ENCODE measurements at places on chromosomes 3 and 15.

GRCh38 chr3:181709537-181710279, 2.0 kb upstream of the SOX2 start:
- DNase-seq: peak; percentile 65

DNA sequence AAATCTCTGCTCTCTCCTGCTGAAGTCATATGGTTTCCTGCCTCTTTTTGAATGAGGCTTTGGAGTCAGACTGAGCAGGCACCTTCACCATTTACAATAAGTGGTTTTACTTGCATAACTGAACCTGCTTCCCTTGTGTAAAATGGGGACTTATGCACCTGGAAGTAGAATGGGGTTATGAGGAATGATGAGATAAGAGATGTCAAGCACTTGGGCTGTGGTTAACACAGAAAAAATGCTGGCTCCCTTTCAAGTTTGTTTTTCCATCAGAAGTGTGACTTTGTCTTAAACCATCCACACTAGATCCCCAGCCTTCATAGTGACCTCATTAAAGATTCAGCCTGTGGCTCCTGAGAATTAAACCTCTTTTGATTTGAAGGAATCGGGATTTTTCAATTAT, 5.2 kb downstream of the EXOSC7 start:
- DNase-seq: no peak

DNA sequence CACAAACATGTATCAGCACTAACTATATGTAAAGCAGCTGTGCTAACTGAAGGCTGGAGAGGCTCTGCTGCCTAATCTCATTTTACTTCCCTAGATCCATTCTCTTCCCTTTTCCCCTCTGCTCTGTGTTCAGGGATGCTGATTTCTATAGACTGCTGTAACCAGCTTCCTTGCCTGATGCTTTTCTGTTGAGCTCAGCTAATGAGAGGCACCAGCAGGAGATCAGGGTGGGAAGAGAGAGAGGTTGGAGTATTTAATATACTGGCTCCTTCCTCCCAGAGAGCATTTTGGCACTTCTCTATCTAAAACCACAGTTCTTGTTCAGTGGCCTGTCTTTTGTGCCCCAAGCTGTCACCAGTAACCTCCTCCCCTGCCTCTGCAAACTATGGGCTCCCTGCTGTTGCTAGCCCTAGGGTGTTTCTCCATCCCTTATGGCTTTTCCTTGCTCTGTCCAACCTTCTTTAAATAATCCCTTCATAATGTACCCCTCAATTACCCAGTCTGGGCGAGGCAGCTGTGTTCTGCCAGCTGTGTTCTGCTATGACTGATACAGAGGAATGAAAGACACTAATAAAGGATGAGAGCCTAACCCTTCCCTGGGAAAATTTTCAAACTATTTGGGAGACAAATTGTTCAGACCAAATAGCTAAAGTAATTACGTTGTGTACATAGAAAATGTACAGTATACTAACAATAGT, 69.5 kb downstream of the CADPS start:
- DNase-seq: no peak

DNA sequence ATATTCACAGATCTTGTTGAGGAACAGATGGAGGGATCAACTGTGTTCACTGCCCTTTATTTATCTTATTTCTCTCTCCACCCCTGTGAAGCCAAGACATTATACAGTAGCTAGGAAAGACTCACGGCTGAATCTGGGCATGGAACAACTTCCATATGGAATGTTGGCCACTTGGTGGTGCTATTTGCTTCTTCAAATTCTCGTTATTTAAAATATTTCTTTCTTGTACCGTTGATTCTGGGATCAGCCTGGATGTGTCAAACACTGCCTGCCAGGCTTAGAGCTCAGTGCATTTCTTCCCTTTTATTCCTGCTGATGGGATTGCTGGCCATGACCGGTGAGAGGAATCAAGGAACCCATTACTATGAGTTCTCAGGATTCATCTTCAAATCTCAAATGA, 17.5 kb upstream of the GASK1A start:
- DNase-seq: no peak

GRCh38 chr3:60579734-60580133, 671.5 kb downstream of the FHIT start:
- DNase-seq: no peak

- no peak for DNase-seq
Measured at GRCh38 chr3:4741404-4742307, 237.6 kb upstream of the BHLHE40 start.

GRCh38 chr3:12831301-12831866, 10.0 kb downstream of the RPL32 start:
- no peak for DNase-seq

DNA sequence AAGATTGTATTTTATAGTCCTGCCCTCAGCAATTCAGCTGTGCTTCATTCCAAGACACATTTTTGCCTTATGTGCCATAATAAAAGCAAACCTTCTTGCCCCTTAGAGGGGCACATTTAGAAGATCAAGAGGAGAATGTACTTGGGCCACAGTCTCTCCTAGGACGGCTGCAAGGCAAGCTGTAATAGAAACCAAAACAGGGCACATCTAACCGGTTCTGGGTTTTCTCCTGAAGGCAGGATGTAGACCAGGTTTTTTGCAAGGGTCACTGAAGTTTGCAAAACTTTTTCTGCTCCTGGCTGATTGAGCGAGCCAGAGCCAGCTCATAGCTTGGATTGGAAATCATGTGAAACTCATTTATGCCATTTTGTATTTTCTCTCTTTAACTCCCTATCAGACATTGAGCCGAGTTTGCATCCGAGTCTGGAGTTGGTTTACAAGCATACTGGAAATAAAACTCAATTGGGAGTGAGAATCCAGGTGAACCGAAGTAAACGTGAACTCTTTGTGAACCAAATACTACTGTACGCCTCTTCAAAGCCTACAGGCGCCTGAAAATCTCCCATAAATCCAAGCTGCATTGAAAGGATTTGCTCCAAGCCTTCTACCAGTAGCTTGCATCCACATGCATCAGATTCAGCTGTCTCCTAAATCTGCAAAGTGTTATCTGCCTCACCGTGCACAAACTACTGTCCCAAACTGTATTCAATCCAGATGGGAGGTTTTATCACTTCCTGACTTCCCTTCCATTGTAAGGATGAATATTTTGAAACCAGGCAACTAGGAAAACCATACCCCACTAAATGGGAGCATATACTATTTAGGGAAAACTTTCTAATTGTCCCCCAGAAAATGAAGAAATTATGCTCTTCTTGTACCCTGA, 60.9 kb upstream of the TSC22D2 start:
- no peak for DNase-seq

GRCh38 chr3:96478496-96478895, 335.9 kb upstream of the EPHA6 start:
- no peak for DNase-seq

GRCh38 chr15:77384086-77384485, 35.8 kb downstream of the PEAK1 start:
- no peak for DNase-seq

DNA sequence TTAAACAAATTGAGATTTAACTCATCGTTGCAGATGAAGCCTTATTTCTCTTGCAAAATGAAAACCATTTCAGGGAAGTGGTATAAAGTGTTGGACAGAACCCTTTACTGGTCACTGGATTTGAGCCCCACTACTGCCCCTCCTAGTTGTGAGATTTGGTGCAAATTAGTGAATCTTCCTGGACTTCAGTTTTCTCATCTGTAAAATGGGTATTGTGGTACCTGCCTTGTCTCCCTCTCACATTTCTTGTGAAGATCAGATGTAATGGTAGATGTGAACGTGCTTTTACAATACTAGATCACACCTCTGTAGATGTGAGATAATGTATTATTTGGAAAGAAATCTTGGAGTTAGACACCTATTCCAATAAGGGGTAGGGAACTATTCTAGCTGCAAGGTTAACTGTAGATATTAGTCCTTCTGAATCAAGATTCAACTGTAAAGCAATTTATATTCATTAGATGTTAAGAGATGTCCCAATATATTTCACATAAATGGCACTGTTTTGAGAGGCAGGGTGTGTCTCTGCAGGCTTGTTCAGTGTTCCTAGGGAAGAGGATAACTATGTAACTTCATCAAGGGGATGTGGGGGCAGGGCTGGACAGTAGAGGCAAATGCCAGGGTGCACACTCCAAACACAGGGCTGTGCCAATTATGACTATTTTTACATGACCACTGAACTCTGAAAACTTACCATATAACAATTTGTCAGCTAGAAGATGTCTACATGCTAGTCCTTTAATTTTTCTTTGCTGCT, 112.4 kb upstream of the PFN2 start:
- no peak for DNase-seq

GRCh38 chr3:168024537-168024941, 71.2 kb downstream of the GOLIM4 start:
- no peak for DNase-seq

DNA sequence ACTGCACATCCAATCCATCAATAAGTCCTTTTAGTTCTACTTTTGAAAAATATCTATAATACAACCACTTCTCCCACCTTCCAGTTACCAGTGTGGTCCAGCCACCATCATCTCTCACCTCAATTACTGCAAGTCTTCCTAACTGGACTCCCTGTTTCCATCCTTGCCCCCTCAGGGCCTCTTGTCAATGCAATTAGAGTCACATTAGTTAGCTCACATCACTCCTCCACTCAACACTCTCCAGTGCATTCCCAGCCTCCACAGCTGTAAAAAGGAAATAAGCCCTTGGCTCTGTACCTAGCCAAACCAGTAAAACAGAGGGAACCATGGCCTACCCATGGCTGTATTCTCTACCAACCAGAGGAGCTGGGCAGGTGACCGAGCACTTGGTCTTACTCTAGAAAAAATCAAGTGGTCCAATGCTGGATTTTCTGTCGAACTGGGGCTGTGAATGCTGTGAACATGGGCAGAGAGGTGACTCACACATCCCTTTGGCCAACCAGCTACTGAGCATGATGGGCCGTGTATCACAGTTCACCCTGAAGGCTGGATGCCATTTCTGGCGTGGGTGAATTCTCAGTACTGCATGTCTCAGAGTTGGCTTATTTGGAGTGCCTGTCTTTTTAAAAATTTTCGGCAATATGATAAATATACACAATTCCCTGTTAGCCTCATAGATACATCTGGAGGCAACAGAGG, 62.5 kb upstream of the C15orf61 start:
- DNase-seq: no peak

GRCh38 chr15:62994439-62994838, 48.1 kb upstream of the TPM1 start:
- no peak for DNase-seq

DNA sequence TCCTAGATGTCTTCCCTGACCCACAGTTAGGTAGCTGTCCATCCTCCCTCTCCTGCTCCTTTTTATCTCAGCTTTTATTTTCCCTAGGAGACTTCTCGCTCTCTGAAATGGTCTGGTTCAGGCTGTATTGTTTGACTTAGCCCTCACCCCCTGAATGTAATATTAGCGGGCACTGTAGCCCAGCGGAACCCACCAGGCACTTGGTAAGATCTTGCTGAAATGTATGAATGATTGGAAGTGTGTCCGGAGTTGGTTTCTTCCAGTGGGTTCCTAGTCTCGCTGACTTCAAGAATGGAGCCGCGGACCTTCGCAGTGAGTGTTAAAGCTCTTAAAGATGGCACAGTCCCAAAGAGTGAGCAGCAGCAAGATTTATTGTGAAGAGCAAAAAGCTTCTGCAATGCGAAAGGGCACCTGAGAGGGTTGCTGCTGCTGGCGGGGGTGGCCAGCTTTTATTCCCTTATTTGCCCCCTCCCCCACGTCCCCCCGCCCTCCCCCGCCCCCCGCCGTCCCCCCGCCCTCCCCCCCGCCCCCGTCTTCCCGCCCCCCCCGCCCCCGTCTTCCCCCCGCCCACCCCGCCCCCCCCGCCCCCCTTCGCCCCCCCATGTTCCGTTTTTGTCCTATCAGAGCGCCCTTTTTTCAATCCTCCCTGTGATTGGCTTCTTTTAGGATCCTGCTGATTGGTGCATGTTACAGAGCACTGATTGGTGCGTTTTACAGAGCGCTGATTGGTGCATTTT, 694 bp upstream of the EEFSEC start:
- no peak for DNase-seq

DNA sequence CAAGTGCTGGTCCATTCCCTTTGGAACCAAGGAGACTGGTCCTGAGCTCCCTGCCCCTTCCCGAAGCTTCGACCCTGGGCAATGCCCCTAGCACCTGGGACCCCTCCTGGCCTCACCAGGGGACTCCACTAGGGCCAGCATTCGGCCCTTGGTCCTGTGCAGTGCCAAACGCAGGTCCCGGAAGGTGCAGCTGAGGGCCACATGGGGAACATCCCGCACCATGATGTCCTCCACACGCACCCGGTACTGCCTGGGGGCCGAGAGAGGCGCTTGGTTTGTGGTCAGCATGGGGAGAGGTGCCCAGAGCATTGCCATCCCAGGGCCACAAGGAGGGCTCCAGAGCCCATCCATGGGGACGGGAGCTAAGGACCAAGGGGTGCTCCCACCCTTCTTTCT, 7.9 kb downstream of the CLCN2 start:
- DNase-seq: no peak

DNA sequence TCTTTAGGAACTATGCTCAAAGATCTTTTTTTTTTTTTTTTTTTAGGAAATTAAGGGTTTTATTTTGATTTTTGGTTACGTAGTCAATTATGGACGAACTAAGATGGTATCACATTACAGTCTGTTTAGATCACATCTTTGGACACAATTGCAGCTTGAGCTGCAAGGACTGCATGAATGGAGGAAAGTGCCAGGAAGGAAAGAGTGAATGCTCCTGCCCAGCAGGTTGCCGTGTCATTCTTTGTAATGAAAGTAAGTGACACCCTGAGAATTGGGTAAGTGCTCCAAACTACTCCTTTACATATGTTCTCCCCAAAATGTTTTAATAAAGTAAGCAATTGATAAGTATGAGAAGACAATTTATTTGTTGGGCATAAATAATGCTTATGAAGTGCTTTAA, 716.5 kb upstream of the GOLIM4 start:
- no peak for DNase-seq

Data from stimulated activated CD4-positive, alpha-beta T cell treated with anti-CD3 and anti-CD28 coated beads, Interleukin-12 subunit alpha, Interleukin-12 subunit beta, amount 100 ng/mL, for 4 hours (primary cell).